ENCODE measurements at places on chromosomes 6 and 20.

DNA sequence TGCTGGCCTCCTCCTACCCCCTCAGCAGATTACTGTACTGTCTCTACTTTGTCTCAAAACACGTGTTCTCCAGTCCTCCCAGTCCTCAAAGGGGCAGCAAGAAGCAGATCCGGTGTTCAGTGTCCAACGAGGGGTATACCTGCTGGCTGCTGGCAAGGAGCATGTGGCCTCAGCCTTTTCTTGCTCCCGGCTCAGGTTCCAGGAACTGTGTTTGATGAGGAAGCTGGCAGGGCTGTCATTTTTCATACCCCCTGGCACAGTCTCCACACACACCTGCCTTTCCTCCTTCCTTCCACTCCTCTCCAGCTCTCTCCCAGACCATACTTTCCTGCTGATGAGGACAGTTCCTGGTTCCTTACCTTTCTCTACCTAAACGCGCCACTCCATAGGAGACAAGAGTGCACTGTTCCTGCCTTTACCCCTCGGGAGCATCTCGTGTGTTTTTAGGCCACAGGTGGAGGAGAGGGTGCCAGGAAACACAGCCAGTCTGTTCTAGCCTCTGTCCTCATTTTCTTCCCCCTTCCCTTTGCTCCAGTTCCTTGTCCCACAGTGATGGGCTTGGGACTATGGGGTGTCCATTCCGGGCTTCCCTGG lies 77.2 kb downstream of the SSR1 start:
- DNase-seq: no peak

GRCh38 chr20:25117990-25118389 lies 36.0 kb upstream of the VSX1 start:
- no peak for DNase-seq

GRCh38 chr6:3296537-3296936 lies 37.8 kb downstream of the PSMG4 start:
- DNase-seq: no peak

GRCh38 chr20:32522526-32522775 lies 62.7 kb downstream of the NOL4L start:
- no peak for DNase-seq

DNA sequence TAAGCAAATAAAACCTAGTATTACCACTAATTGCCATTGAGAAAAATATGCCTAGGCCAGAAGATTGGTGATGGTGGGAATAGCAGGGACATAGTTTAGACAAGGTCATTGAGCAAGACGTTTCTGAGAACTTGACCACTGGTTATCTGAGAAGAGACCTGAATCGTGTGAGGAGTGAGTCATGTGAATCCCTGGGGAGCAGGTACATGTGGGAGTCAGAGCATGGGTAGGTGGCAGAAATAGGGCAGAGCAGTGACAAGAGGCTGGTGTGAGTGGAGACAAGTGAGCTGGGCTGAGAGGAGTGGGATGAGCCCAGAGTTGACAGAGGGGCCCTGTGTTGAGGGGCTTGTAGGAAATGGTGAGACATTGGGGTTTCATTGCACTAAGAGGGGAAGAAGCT lies 16.4 kb downstream of the MICA start:
- no peak for DNase-seq

Measured in stimulated activated CD4-positive, alpha-beta T cell treated with anti-CD3 and anti-CD28 coated beads, Interleukin-15, amount 100 ng/mL, for 1 hour (primary cell).